Erythroblast (primary cell): ENCODE measurements at places on chromosomes 11 and 22.

DNA sequence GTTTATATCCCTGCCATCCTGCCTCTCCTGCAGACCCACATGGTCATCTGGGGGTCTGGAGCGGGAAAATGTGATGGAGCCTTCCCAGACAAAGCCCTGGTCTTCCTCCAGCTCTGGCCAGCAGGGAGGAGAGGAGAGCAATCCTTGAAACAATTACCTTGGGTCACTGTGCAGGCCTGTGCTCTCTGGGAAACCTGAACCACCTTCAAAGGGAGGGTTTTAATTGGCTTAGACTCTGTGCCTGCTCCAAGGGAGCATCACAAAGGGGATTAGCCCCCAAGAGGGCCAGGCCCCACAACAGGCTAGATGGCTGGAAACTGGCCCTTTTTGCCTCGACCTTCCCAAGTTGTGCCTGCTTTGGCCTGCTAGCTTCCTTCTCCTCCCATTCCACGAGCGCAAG, 351.9 kb downstream of the TENM4 start:
- DNase-seq: no peak

DNA sequence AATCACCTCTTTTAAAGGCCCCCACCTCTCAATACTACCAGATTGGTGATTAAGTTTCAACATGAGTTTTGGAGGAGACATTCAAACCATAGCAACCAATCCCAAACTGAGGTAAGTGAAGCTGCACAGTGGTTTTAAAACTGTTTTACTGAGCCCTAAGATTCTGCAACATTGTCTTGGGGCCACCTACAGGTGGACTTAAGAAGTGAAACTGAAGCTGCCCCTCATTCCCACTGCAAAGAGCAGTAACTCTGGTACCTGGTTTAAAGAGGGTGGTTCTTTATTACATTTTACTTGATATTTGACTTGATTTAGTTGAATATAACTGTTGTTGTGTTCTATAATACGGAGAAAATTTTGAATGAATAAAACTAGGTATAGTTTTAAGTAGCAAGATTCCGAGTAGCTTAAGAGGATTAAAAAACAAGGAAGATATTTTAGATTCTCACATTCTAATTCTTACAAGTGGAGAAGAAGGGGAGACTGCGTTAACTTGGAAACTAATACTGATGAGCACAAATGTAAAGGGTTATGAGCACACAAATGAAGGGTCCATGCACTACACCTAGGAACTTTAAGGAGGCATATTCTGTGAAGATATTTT, 26.7 kb downstream of the SYT9 start:
- peak; percentile 30 for DNase-seq

- no peak for DNase-seq
These were observed 39.9 kb upstream of the NUP160 start for GRCh38 chr11:47887910-47888569.

DNA sequence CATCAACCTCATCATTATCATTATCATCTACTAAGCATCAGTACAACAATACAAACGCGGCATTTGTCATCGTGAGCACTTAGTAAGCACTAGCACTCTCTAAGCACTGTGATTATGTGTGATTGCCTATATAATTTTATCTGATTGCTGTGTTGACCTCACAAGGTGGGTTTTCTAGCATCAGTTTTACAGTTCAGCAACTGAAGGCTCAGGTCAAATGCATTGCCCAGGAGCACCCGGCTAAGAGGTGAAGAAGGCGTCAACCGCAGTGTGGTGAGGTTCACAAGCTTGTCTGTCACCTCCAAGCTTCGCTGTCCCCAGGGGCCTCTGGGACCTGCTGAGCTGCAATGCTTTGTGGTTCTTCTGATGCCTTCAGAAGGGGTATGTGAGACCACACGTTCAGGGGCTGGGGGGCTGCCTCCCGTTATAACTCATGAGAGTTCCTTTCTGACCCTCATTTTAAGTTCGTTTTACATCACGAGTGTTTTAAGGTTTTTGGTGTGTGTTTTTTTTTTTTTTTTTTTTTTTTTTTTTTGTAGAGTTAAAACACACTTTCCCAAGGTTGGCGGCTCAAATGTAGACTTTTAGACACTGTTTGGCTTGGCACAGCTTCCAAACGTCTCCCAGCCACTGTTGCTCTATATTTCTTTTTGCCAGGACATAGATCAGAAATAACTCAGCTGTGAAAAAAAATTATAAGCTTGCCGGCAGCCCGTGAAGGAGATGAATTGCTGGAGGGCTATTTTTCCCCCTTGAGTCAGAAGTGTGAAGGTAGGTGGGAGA, 33.8 kb upstream of the SCUBE1 start:
- no peak for DNase-seq

DNA sequence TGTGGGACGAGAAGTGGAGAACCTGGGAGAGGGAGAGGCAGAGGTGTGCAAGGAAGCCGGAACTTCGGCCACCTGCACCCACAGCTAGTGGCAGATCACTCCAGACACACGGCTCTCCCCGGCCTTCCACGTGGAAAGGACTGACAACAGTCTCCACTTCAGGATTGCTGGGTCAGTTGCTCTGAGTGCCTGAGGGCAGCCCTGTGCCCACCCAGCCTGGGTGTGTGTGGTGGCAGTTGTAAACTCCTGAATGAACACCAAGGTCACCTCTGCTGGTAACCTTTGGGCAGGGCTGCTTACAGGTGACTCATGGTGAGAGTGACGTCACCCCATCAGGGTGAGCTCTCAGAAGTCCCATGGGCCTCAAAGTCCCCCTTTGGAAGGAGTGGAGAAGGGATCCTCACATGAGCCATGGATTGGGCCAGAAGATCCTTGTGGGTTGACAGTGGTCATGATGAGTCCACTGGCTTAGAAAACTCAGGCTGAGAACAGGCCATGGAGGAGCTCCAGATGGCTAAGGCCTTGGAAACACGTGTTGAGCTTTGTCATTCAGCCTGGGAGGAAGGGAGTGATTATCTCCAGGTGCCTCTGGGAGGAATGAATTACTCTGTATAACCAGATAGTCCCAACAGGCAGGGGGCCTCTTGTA, 71.3 kb downstream of the BCR start:
- DNase-seq: no peak

DNA sequence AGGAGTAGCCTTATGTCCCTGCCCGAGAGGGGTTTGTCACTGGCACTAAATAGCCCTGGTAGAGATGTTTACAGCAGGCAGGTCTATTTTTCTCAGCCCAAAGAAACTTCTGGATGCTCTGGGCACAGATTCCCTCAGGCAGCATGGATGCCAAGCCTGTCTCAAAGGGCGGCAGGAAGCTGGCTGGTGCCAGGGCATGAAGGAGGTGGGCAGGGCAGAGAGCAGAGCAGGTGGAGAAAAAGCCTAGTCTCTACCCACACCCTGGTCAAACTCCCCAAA, 4.1 kb upstream of the GAS2L1 start:
- no peak for DNase-seq

DNA sequence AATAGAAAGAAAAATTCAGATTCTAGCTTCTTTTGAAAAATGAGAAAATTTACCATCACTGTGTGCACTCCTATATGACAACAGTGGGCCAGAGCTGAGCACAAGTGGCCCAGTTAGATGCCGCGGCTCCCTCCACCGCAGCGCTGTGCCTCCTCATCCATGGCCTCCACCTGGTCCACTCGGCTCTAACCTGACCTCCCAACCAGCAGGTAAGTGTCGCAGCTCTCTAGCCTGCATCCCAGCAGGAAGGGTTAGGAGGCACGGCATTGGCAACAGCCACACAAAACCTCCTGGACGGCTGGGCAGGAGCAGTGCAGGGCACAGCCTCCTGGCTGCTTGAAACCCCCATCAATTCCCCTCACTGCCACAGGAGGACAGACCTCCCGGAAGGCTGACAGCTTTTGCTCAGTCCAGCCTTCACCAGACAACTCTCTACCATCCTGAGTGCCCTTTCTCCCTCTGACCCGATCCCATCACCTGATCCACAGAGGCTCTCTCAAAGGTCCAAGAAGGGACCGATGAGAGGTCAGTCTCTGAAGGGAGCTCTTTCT, 76.1 kb downstream of the RPL27A start:
- no peak for DNase-seq

DNA sequence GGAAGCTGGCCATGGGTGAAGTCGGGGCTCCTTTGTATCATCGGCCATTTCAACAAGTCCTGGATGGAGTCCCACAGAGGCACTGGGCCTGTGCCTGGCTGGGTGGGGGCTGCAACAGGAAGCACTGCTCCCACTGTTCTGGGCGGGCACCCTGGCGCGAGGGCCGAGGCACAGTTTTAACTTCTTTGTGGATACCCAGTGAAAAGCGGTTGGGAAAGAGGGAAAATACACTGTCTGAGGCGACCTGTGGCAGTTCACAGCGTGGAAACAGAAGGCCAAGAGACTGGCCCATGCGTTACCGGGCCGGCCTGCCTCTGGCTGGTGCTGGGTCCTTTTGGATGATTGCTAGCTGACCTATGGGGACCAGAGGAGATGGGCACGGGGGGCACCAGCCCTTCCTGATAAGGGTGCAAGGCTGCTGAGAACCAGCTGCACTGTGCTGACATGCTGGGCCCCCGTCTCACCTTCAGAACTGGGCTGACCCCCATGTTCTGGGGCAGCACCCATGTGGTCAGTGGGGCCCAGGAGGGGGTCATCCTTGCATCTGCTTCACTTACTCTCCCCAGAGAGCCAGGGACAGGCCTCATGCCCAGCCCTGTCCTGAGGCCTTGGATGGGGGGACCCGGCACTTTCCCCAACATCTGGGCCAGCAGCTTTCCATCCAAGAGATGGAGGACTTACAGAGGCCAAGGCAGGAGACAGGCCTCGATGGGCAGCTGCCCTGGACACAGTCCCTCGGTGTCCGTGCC, 4.2 kb downstream of the OVOL1 start:
- DNase-seq: no peak

DNA sequence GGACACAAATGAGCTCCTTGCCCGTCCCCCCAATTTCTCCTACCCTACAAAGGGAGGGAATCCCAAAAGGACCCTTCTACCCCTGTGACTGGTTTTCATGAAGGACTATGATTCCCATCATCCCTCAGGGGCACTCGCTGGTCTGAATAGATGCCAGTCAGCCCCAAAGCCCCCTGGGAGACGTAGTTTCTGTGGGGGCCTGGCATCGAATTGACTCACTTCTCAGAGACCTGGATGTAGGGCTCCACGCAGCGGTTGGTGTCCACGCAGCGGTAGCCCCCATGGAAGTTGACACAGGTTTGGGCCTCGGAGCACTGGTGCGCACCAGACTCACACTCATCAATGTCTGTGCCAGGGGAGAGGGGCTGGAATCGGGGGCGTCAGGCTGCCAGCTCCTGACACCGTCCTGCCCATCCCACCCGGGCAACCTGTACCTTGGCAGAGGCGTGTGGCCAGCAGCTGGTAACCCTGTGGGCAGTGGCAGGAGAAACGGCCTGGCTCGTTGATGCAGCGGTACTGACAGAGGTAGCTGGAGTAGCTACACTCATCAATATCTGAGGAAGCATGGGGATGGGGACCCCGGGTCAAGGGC, 4.4 kb downstream of the EFEMP2 start:
- no peak for DNase-seq

GRCh38 chr11:66886671-66887221, 29.9 kb downstream of the LRFN4 start:
- DNase-seq: no peak

DNA sequence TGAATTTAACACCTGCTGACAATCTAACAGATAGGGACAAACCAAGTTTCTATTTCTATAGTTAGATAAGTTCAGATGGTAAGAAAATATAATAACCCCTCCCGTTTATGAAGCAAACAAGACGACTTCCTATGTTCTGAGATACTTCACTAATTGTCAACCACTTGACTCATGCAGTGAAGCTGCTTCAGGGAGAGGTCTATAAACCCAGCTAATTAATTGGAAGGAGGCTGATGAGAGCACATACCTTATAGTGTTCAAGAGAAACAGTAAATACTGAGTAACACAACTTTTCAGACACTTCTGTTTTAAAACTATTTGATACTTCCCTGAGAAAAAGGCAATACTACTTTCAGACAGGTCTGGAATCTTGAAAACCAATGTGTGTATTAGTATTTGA, 229.4 kb upstream of the UBASH3B start:
- DNase-seq: no peak
